ENCODE measurements at places on chromosomes 3 and 15.

GRCh38 chr3:159987291-159987711, 1.3 kb upstream of the IL12A start:
- peak; percentile 76 for DNase-seq

GRCh38 chr3:21642433-21642832, 108.6 kb downstream of the ZNF385D start:
- DNase-seq, result no peak

GRCh38 chr15:101342056-101342455, 47.0 kb upstream of the SNRPA1 start:
- no peak for DNase-seq

GRCh38 chr3:115380883-115381572, 233.9 kb upstream of the ZBTB20 start:
- DNase-seq, result peak; percentile 21

- DNase-seq, result no peak
These were observed 61.0 kb downstream of the IQSEC1 start for GRCh38 chr3:13012221-13012691.

- DNase-seq, result no peak
These were observed 162.4 kb upstream of the PPP2R3A start for GRCh38 chr3:135803028-135803692.

DNA sequence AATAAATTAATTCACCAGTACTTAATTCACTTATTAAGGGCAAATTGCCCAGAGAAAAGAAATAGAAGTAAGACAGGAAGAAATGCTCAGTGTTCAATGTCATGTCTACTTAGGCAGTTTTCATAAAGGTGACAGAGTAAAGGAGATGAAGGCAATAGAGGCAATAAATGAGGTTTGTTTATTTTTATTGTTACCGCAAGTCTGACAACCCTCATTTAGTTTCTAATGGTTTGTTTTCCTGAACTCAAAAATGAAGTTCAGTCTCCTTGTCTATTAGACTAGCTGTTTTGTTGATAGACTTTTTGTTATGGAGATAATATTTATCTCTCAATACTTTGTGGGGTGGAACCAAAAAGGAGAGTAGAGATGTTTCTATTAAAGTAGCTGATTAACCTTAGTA, 258.3 kb downstream of the C3orf38 start:
- DNase-seq, result no peak

GRCh38 chr15:76312540-76313174, 1.4 kb upstream of the ETFA start:
- DNase-seq, result no peak

DNA sequence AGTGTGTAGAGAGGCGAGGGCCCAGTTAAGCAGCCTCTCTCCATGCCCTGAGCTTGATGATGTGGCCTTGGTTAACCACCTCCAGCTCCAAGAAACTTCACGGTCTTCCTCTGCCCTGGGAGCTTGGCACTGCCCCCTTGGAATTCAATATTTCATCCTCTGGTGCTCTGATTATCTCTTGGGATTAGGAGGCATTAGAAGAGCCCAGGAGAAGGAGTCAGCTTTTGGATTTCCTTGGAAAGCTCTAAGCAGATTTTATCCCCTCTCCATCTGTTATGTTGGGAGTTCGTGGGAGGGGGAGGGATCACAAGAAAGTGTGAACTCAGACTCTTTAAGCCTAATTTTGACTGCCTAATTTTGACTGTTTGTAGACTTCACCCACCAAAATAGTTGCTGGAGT, 132.7 kb upstream of the AGBL1 start:
- peak; percentile 98 for DNase-seq

DNA sequence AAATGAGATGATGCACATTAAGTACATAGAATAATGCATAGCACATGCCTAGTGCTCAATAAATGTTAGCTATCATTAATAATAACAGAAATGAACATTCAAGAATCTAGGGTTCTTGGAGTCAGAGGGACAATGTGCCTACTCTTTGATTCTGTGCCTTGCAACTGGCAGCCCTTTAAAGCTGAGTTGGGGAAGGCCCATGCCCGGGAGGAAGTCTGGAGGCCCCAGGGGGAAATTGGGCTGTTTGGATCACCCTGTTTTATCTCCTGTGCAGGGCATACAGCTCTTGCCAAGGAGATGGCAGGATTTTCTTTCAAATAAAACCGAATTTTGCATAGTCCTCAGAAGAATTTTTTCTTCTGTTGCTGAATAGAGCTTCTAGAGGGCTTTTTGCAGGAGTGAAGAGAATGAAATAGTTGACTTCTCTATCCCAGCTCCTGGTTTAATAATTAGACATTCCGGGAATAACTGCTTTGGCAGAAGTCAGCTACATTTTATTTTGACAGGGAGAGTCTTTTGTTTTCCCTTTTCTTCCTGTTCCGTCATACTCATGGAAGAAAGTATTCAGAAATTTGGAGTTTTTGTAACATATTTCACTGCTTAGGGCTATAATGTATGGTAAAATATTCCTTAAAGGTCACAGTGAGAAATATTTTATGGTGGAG, 18.0 kb upstream of the KCNAB1 start:
- DNase-seq, result no peak

GRCh38 chr3:122782804-122783203, 10.8 kb downstream of the HSPBAP1 start:
- DNase-seq, result no peak

DNA sequence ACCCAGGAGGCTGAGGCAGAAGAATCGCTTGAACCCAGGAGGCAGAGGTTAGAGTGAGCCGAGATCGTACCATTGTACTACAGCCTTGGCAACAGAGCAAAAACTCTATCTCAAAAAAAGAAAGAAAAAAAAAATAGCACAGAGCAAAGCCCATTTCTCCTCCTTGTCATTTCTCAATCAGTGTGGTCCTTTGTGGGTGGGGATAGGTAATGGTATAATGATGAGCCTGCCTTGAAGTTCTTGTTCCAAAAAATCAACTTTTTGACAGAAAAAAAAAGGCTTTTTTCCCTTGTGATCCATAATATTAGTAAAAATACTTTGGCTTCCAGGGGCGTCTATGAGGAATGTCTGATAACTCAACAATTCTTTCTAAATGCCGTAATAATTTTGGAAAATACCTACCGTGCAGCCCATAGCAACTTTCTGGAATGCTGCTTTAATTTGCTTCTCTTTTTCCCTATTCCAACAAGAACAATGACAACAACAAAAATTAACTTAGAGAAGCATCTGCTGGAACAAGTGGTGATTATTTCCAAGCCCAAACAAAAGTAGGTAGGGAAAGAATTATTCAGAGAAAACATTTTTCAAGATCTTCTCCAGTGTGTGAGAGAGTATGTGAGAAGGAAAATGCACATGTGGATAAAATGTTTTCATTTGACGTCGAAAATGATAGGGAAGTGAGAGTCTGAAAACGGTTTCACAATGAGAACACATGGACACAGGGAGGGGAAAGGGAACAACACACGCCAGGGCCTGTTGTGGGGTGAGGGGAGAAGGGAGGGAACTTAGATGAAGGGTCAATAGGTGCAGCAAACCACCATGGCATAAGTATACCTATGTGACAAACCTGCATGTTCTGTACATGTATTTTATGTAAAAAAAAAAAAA, 337.8 kb downstream of the RBMS3 start:
- no peak for DNase-seq

GRCh38 chr15:60939389-60939788, 289.7 kb downstream of the RORA start:
- DNase-seq, result no peak

DNA sequence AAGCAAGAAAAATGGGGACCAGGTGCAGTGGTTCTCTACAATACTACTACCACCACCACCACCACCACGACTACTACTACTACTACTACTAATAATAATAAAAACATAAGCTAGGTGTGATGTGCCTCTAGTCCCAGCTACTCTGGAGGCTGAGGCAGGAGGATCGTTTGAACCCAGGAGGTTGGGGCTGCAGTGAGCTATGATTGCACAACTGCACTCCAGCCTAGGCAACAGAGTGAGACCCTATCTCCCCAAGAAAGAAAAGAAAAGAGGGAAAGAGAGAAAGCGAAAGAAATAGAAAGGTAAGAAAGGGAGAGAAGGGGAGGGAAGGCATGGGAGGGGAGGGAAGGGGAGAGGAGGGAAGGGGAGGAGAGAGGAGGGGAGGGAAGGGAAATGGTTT, 350.6 kb downstream of the FOXP1 start:
- no peak for DNase-seq

GRCh38 chr3:30292192-30292893, 314.1 kb upstream of the TGFBR2 start:
- no peak for DNase-seq

DNA sequence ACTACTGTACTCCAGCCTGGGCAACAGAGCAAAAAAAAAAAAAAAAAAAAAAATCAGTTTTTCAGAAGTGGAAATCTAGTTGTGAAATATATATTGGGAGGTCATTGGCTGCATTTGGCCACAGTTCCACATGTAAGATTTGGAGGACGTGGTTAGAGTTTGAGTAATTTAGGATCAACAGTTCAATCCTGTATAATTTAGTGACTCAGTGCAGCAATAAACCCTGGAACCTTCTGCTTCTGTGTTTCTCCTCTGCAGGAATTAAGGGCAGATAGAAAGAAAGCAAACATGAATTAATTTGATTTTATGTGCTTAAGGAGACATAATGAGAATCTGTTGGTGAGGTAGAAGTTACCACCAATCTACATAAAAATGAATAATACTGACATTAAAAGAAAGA, 347.0 kb downstream of the PTPRG start:
- DNase-seq, result no peak

DNA sequence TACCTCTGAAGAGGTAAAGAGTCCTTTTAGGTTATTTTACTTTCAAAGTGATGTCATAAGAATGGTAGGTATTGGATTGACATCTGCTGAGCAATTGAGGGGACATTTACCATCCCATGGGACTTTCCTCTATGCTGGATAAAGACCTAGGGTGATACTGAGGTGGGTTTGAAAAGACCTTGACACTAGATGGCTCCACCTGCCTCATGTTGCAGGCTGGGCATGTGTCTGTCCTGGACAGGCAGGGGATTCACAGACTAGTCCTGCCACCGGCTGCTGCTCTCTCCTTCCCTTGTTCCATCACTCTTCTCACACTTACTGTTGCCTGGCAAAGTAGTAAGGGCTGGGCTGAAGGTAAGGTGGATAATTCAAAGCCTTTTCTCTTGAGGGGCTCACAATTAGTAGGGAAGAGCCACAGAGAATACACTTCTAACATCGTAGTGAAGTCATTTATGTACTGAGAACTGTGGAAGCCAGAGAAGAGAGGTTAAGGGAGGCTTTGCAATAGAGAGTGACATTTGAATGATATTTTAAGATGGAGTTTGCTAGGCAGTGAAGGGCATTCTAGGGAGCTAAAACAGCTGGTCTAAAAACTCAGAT, 27.7 kb downstream of the TRAK1 start:
- peak; percentile 65 for DNase-seq

- DNase-seq, result no peak
These were observed 53.4 kb downstream of the GBE1 start for GRCh38 chr3:81707996-81708395.

GRCh38 chr3:120858521-120858920, 49.5 kb upstream of the STXBP5L start:
- DNase-seq, result no peak

GRCh38 chr15:70125605-70126004, 27.9 kb upstream of the TLE3 start:
- no peak for DNase-seq

- DNase-seq, result peak; percentile 69
These were observed 212.6 kb upstream of the PLSCR5 start for GRCh38 chr3:146817704-146818103.

- no peak for DNase-seq
These were observed 31.9 kb upstream of the WNT5A start for GRCh38 chr3:55519019-55519418.

- no peak for DNase-seq
These were observed 487.5 kb upstream of the KCNMB2 start for GRCh38 chr3:178048768-178049167.

DNA sequence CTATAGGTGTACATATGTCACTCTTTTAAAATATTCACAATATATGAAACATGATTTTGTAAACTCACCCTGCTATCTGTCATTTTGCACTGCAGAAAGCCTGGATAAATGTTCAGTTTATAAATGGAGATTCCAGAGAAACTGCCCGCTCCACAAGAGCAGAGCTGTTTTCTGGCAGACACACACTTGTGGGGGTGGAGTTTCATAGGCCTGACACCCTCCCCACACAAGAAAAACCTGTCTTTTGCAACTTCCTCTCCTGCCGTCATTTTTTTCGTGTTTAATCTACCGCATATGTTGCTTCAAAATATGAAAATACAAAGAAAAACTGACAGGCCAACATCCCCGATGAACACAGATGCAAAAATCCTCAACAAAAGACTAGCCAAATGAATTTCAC, 479.0 kb downstream of the GABRG3 start:
- no peak for DNase-seq
